NCI-H2029 (cell line): ENCODE measurements at places on chromosomes 11 and 22.

DNA sequence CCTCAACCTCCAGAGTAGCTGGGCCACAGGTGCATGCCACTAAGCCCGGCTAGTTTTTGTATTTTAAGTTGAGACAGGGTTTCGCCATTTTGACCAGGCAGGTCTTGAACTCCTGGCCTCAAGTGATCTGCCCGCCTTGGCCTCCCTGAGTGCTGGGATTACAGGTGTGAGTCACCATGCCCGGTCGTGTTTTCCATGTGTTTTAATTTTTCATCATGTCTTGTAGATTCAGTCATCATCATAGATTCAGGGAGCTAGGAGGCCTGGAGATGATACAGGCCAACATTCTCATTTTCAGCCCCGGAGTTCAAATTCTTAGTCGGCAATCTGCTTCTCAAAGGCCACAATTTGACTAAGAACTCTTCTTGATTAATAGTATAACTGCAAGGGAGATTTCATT, 73.5 kb upstream of the GRAMD1B start:
- no peak for DNase-seq

- DNase-seq = no peak
Observed at GRCh38 chr22:18909556-18909955, 3.4 kb downstream of the DGCR6 start.

DNA sequence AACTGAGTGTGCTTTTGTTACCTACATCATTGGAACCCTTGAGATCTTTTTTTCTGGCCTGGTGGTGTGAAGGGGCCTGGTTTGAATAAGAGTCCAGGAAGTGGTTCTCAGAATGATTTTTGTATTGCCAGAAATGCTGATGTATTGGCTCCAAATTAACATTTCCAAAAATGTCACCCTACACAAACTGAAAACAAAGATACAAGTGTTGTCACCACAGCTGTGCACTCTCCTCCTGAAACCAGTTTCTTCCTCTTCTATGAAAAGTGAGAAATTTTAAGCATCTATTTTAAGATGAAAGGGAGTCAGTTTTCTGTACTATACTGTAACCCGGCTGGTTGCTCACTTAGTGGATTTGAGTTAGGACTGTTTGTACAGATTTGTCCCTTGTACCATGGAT, 218.8 kb downstream of the PGR start:
- no peak for DNase-seq

DNA sequence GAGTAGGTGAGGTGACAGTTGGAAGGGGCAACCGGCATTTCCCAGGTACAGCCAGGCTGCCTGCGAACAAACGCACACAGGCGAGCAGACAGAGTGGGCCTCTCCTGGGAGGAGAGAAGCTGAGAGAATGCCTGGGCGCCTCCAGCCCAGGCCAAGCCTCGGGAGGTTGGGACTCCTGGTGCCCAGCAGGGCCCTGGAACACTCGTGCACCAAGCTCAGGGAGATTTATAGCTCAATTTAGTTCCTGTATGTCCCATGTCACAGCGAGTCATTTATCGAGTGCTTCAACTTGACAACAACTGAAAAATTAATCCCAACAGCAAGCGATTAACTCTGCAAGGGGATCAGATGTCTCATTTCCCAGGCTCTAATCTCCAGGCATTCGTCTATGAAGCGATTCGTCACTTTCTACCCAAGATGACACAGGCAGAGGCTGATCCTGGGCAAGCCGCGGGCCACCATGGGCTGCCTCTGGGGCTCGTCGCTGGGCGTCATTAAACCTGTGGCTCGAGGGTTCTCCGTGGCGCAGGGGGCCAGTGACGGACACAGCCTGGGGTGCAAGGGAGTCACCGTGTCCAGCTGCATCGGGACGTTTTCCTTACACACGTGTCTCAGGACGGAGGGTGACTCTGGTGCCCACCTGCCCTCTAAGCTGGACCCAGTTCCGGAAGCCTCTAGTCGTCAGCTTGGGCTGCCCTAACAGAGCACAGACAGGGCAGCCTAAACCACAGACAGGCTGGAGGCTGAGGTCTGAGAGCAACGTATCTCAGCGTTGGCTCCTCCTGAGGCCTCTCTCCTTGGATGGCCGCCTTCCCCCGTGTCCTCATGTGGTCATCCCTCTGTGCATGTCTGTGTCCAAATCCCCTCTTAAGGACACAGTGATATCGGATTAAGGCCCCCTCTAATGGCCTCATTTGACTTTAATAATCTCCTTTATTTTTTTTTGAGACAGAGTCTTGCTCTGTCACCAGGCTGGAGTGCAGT, 154.1 kb downstream of the CTTN start:
- DNase-seq = no peak

DNA sequence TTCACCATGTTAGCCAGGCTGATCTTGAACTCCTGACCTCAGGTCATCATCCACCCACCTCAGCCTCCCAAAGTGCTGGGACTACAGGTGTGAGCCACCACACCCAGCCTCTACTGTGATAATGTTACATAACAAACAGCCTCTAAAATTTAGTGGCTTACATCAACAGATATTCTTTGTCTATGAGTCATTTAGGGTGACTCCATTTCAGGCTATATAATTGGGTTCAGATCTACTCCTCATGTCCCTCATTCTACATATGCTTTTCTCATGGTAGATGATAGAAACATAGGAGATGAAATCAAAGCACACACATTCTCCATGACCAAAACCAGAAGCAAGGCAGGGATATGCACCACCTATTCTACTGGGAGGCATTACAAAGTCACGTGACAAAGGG, 72.7 kb downstream of the SIK2 start:
- DNase-seq = no peak

DNA sequence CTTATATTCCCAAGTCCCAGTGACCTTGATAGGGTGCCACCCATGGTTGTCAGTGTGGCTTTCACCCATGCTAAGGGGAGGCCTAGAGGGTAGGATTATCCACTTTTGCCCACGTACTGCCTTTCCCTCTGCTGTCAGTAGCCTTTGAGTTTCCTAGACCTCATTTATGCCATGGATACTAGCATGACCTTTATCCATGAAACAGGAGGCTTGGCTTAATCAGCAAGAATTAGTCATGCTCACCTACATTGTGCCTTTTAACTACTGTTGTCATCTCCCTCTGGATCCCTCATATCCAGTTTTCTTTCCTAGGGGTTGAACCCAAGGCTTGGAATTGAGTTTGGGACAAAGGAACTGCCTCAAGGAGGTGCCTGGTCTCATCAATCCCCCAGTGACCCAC, 716.7 kb downstream of the NTM start:
- no peak for DNase-seq

DNA sequence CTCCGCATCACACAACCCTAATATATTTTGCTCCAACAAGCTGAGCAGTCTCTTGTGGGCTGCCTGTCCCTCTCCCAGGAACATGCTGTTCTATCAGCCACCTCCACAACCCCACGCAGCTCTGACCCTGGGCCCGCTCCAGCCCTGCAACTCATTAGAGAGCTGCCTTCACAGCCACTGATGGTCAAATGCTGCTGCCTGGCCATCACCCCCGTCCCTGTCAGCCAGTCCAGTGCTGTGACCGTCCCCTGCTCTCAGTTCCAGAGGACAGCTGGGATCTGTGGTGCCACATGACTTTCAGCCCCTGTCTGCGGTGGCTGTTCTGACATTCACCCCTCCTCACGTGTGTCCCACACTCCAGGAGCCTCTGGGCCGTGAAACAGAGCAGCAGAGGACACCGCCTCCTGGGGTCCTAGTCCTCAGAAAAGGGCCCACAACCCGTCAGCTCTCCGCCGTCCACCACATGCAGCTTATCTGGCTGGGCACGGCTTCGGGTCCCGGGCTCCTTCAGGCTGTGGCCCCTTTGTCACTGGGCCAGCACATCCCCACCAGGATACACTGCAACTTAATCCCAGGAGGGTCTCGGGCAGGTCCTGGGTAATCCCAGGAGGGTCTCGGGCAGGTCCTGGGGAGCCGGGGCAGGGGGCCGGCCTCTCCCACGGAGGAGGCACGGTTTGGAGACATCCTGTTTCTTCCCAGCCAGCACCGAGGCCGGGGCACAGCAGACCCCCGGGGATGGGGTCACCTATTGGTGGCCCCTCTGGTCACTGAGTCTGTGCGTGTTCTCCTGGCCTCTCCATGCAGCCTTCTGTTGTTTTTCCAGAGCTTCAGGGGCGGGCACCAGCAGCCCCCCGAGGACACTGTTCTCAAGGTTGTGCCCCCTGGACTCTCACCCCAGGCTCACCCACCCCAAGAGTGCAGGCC, 15.1 kb downstream of the CRELD2 start:
- no peak for DNase-seq

DNA sequence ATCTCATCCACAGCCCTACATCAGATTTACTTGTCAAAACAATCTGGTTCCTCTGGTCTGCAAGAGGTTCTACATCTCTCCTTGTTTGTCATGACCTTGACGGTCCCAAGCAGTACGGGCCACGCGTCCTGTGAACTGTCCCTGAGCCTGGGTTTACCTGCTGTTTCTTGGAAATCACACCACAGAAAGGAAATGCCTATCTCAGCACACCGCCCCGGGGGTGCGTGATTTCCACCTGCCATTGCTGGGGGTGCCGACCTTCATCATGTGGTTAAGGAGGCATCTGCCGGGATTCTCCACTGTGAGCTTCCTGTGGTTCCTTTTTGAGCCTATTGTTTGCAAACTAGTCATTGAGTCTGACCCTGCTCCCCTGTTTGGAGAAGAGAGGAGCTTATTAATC, 1363.4 kb downstream of the BRD1 start:
- no peak for DNase-seq

- no peak for DNase-seq
Observed at GRCh38 chr11:111990381-111990780, 34.8 kb upstream of the DLAT start.

- no peak for DNase-seq
Observed at GRCh38 chr11:114326776-114327175, 30.6 kb downstream of the NNMT start.

DNA sequence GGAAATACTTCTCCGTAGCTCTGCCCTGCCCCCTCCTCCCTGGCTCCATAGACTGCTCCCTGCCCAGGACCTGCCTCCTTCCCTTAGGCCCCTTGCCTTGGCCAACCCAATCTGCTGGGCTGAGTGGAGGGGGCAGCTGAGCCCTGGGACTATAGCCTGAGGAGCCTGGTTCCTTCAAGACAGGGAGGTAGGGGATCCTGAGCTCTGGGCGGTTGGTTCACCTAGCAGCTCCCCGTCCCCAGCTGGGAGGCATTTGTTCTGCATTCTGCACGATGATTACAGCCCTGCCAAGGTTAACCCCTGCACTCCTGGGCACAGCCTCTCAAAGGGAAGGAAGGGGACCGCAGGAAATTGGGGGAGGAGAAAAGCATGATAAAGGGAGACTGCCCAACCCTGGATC, 3.6 kb upstream of the CDC42EP1 start:
- no peak for DNase-seq

DNA sequence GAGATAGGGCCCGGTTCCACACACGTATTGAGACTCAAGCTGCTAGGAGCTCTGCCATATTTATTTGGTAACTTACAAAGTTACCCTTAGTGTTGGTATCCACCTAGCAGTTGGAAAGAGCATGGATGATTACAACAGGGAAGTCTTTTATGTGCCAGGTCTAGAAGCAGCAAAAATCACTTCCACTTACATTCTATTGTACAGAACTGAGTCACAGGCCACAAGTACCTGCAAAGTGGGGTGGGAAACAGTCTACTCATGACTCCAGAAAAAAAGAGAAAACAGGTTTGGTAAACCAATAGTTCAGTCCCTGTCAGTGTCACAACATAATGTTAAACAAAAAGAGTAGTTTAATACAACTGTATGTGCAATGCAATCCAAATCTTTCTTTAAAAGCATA, 279.6 kb upstream of the PITPNB start:
- no peak for DNase-seq

- DNase-seq = peak; percentile 63
Observed at GRCh38 chr22:42994917-42995562, 19.9 kb downstream of the PACSIN2 start.

DNA sequence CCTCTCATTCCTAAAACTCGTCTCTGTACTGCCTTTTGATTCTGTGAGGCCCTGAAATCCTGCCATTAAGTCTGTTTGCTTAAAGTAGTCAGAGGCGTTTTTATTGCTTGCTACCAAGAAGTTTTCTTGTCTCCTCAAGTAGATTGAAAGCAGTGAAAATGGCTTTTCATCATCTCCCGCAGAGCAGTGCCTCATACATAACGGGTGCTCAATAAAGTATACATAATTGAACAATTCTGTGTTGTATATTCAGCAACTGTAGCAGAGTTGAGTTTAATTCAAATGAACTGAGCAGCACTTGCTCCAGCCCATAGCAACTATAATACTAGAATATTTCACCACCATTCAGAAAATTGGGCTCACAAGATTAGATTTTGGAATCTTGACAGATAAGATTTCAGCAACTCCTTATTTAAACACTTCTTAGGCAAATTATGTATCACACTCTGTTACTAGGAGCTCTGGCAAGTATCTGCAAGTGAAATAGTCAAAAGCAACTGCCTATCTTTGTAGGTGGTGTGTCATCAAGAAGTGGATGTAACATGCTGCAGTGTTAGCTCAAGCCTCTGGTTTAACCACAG, 20.0 kb downstream of the FIBIN start:
- DNase-seq = no peak

- no peak for DNase-seq
Observed at GRCh38 chr22:35342390-35342789, 38.5 kb upstream of the HMOX1 start.

DNA sequence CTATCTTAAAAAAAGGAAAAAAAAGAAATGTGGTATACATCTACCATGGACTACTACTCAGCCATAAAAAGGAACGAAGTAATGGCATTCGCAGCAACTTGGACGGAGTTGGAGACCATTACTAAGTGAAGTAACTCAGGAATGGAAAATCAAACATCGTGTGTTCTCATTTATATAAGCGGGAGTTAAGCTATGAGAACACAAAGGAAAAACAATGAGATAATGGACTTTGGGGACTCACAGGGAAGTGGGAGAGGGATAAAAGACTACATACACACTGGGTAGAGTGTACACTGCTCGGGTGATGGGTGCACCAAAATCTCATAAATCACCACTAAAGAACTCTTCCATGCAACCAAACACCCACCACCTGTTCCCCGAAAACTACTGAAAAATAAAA, 11.8 kb downstream of the RAB6A start:
- no peak for DNase-seq

DNA sequence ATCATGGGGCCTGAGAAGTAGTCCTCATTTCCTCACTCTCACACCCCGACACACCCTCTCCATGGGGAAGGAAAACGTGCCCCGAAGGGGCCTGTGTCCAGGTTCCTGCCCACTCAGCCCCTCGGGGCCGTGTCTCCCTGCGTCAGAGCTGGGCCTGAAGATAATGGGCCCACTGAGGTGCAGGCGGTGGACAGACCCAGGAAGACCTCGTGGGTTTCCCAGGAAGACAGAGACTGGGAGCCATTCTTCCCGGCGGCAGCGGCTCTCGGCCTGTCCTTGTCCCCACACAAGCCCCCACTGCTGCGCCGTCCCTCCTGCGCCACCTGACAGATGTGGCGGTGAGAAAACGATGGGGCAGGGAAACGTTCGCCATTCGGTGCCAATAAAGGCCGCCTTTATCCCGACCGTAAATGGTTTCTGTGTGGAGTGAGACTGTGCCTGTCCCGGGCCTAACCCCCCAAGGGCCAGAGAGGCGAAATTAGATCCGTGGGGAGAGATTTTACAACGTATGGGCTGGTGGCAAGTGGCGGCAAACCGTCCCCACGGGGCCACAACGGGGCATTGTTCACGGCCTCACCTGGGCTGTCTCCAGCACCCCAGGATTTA, 89.0 kb downstream of the CDKN1C start:
- no peak for DNase-seq
